ENCODE measurements at places on chromosomes 12 and 14.

GRCh38 chr14:71623939-71624338, 308.3 kb upstream of the RGS6 start:
- no peak for DNase-seq

- no peak for DNase-seq
Measured at GRCh38 chr14:24337144-24337823, 2.4 kb upstream of the ADCY4 start.

- DNase-seq, result no peak
Measured at GRCh38 chr12:101607894-101608293, 13.1 kb downstream of the MYBPC1 start.

DNA sequence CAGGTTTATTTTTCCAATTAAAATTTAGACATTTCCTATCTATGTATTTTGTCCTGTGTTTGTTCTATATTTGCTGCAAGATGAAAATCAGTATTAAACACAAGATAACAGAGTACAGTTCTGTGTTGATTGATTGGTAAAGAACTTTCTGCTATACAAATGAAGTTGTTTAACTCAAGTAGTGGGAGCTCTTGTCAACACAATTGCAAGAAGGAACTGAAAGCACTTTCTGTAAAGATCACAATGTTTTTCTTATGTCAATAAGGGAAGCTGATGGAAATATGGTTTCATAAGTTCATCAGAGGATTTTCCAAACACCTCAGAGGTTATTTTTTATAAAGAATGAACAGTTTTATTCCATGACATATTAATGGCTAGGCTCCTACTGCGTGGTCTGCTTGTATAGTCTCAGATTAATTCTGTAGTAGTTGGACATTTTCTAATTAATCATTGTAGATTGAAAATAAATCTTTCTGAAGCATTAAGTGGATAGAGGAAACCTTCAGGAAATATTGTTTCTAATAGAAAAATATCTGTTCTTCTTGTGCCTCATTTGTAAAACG, 379.5 kb downstream of the LRFN5 start:
- no peak for DNase-seq

- no peak for DNase-seq
Measured at GRCh38 chr12:122724641-122725243, 5.9 kb downstream of the HCAR1 start.

GRCh38 chr14:92969871-92970270, 46.9 kb downstream of the CHGA start:
- no peak for DNase-seq

DNA sequence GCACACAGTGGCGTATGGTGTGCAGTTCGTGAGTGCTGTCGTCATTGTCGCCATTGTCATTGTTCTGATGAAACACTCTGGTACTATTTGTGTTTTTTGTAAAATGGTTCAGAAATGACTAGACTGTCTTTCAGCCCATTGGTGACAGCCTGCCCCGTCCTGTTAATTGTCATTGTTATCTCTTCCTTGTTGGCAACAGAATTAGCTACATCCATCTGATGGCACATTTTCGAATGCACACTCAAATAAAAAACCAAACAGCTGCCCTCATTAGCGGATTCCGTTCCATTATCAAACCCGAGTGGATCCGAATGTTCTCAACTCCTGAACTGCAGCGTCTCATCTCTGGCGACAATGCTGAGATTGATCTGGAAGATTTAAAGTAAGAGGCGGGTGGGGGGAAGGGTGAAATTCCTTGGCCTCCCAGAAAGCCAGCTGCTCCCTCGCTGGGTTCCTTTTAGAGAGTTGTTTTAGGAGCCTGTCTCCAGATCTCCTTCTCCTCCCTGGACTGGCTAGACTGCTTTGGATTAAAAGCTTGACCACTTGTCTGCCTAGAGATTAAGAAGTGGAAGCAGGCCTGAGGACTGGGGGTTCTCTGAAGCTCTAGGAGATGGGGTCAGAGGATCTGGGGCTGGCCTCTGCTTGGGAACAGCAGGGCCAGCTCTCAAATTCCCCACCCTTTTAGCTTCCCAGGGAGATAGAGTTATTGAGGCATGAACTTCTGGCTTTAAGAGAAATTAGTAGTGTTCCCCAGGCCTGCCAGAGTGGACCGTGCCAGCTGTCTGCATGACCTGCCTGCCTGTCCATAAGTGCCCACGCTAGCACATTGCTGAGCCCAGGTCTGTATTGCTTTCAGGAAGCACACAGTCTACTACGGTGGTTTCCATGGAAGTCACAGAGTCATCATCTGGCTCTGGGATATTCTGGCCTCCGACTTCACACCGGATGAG, 43.3 kb downstream of the MMAB start:
- DNase-seq, result no peak

GRCh38 chr12:1587927-1588574, 6.3 kb downstream of the FBXL14 start:
- no peak for DNase-seq

GRCh38 chr14:56168007-56168616, 49.9 kb downstream of the PELI2 start:
- DNase-seq, result no peak

DNA sequence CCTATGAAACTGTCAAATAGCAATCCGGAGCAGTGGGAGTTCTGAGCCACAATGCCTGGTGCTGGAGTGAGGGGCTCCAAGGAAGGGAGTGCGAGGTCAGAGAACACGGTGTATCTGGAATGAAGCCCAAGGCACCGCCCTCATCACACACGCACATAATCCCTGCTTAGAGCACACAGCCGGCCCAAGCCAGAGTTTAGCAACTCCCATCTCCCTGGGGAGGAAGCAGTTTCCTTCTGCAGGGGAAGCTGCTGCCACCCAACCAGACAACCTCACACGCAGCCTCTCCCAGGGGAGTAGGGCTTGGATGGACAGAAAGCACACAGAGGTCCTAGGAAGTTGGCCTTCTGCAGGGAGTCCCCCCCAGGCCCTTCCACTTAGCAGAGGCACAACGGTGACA, 31.3 kb downstream of the ACTN1 start:
- no peak for DNase-seq

DNA sequence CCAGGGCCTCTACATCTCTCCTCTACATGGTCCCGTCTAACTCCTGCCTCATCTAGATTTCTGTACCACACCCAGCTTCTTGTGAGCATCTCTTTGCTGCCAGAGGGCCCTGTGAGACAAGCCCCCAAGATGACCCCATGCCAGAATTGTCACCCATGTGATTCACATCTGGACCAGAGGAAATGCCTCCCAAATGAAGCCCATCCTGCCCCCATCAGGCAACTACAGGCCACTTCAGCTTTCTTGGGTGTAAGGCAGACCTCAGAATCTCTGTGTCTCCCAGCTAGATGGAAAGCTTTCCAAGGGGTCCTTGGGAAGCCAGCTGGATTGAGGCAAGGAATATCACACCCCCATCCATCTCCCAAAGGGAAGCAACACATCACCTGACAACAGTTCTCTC, 9.3 kb upstream of the OAS3 start:
- no peak for DNase-seq

DNA sequence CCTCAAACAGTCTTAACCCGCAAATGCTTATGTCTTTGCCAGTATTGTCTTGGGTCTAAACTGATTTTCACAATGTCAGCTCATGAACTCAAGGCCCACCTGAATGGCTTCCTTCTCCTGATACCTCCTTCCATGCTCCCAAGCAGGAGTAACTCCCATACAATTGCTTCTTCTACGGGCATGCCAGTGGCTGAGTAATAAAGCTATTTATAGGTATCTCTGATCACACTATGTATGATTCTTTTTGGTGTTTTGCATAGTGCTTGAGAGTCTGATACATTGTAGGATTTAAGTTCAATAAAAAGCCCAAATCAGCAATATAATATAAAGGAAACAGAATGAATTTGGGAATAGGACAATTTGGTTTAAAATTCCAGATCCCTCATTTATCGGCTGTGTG, 235.0 kb upstream of the DCN start:
- no peak for DNase-seq

- no peak for DNase-seq
Measured at GRCh38 chr14:105012171-105012985, 8.5 kb downstream of the CDCA4 start.

- no peak for DNase-seq
Measured at GRCh38 chr12:53239643-53240258, 7.7 kb upstream of the RARG start.

- DNase-seq, result no peak
Measured at GRCh38 chr12:44835641-44836379, 40.3 kb downstream of the NELL2 start.

DNA sequence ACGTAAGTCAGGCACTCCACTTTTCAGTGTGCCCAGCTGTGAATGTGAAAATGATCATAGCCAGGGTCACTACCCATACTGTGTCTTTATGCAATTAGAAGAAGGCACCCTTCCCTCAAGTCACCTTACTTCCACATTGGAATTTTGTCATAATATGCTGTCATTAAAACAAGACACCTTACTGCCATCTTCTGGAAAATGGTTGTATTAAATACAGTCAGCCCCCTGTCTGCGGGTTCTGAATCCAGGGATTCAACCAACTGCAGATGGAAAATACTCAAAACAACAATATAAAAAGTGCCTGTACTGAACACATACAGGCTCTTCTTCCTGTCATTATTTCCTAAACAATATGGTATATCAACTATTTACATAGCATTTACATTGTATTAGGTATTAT, 70.2 kb upstream of the TBX5 start:
- DNase-seq, result no peak

DNA sequence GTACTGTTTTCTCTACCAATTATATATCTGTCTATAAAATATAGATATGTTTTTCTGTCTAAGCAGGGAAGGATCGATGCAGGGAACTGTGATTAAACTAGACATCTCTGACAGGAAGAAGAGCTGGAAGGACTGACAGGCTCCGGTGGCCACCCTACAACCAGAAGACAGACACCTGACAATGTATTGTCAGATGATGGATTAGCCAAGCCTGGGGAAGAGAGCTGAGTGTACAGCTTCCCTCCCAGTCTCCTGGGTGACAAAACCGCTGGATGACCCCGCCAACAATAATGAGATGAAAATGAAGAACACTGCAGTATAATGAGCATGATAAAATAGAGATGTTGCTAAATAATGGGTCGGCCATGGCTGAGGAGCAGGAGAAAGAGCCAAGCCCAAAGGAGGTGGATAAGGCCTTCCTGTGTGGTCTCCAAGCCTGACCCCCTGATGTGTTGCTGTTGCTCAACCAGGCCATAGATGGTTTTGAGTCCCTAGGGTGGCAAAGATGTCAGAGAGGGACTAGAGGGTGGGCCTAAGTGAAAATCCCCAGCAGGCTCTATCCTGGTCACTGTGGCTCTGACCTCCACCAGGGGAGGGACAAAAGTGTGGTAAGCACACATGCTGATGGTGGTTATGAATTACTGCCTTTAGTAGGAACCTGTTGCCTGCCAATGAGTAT, 28.2 kb downstream of the DHRS2 start:
- DNase-seq, result no peak

DNA sequence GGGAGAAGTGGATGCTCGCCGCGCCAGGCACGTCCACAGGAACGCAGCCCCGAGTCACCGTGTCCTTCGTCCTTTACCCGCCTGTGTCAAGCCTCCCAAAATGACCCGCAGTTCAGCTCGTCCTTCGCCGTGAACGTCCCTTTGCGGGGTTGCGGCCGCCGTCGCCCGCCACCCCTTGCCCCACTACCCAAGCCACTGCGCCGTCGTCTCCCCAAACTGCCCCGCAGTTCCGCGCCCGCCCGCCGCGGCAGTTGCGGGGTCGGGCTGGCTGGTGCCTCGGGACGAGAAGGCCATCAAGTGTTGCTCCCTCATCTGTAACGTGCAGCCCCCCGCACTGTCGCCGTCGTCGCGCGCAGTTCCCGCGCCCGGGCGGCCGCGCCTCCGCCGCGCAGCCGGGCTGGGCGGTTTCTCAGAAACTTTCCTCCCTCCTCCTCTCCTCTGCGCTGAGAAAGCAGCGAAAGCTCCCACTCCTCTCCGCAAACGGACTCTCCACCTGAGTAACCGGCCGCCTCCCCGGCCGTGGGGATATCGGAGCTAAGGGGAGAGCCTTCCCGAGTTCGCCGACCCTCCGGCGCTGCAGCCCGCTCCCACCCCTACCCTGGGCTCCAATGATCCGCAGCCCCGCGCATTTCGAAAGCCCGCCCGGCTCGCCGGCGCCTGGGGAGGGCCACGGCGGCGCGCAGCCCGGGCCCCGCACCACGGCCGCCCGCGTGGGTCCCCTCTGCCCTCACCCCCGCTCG, 6.7 kb downstream of the CDKN1B start:
- no peak for DNase-seq

DNA sequence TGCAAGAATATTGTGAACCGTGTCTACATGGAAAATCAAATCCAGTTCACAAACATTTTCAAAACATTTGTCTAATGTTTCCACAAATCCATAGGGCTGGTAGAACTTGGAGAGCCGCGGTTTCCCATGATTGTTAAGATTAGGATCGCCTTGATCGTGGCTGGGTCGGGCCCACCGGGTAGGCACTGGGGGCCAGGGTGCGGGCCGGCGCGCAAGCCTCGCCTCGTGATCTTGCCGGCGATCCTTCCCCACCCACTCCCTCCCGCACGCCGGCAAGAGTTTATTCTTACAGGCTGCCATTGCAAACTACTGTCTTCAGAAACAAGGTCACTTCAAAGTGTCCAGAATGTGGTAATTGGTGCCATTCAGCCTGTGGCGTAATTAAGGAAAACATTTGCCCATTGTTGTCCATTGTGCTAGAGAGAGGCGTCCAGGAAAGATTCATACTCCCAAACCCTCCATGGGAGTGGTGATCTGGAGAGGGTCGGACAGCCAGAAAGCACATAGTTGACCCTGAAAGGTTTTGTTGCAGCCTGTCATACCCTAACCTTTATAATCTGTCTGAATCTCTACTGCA, 95.5 kb downstream of the BORCS5 start:
- DNase-seq, result no peak

DNA sequence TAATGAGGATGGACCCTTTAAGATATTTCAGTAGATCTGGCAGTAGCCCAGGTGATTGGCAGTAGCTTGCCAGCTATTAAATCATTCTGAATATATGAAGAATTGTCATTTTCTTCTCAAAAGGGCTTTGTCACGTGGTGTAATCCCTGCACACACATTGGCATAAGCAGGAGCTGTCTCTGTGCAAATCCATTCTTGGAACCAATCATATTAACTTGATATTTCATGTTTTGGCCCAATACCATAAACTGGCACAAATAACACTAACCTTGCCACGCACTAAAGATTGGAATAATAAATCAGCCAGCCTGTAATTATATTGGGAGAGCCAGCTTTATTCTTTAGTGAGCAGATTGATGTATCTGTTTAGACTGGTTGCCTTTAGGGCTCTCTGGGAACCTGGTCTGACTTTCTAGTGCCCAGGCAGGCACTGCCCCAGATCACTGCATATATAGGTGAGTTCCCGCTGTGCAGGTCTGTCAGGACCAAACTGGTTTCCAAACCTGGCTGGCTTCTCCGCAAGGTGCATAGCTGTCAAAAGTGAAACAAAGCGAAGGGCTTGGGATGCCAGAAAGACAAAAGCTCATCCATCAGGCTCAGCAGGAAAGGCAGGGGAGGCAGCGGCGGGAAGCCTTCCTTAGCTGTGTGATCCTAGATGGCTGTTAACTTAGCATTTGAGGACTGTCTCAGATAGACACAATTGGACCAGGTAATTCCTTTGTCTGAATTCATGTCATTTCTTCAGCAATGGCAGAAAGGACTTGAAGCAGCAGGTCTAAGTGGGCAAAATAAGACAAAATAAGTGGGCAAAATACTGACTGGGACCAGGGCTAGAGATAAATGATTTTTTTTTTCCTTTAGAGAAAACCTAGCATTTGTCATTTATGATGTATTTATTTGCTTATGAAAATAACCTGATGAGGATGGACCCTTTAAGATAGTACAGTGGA, 128.8 kb upstream of the DYRK2 start:
- no peak for DNase-seq

- DNase-seq, result no peak
Measured at GRCh38 chr12:12890543-12891079, 751 bp upstream of the GPRC5A start.
